ENCODE measurements at places on chromosomes 7 and 10. TPM values are rescaled to one million over a fixed set of nuclear protein-coding genes. Genes with fewer than 3 reads are reported as not detected.

Gene ZNF212
- 22.1 TPM for total RNA-seq

Gene ARID5B
- 18.4 TPM for total RNA-seq

Gene NUTM2D
- total RNA-seq, result 2.7 TPM

DNA sequence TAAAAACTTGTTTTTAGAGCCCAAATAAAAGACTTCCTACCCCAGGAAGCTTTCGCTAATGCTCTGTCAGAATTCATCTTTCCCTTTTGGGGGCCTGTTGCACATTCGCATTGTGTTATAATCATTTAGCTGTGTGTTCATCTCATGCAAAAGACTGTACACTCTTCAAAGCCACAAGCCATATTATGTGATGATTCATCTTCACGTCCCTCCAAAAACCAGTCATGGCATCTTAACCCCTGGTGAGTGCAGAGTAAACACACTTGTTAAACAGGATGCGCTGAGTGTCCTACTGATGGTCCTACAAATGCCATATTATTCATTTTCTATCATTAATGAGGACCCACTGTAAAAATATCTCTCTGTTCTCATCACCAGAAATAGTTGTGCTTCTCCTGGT, 235.4 kb downstream of the KIAA1217 start:
- no peak for DNase-seq

- DNase-seq, result no peak
These were observed 42.2 kb downstream of the MAD1L1 start for GRCh38 chr7:2190531-2190930.

DNA sequence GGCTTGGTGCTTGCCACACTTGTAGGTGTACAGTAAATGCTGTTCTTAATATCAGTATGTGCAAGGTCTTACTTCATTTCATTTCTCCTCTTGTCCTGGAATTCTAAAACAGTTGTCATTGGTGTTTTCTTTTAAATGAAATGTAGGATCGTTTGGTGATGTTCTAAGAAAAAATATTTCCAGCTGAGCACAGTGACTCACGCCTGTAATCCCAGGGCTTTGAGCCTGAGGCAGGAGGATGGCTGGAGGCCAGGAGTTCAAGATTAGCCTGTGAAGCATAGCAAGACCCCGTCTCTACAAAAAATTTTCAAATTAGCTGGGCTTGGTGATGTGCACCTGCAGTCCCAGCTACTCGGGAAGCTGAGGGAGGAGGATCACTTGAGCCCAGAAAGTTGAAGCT, 32.6 kb upstream of the ELN start:
- no peak for DNase-seq

GRCh38 chr7:47953822-47954221, 5.6 kb upstream of the PKD1L1 start:
- DNase-seq, result no peak

Measured in CD8-positive, alpha-beta T cell (primary cell).